Stimulated activated CD4-positive, alpha-beta T cell treated with anti-CD3 and anti-CD28 coated beads, Interleukin-15, amount 100 ng/mL, for 48 hours (primary cell): ENCODE measurements at places on chromosomes 6 and 20.

DNA sequence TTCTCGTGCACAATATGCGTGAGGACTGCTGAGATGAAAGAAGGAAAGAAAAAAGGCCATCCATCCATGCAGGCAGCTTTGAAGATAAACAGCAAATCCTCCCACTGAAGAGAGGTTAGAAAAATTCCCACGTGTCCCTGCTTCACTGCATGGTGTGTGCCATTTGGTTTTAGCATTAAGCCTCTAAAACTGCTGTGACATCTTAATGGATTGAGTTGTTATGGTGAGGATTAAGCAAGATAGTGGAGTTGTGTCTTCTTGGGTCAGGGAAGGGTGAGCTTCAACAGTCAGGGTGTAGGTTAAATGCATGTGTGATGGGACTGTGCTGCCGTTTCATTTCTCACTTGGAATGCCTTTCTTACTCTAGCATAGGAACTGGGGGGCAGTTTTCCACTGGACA lies 50.5 kb downstream of the ZNF831 start:
- no peak for DNase-seq

- DNase-seq = no peak
These were observed 637.4 kb upstream of the MARCKS start for GRCh38 chr6:113219783-113220182.

DNA sequence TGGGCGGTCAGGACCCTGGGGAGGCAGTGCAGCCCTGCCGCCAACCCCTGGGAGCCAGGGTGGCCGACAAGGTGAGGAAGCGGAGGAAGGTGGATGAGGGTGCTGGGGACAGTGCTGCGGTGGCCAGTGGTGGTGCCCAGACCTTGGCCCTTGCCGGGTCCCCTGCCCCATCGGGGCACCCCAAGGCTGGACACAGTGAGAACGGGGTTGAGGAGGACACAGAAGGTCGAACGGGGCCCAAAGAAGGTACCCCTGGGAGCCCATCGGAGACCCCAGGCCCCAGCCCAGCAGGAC lies 4.0 kb upstream of the COL9A3 start:
- DNase-seq = no peak

DNA sequence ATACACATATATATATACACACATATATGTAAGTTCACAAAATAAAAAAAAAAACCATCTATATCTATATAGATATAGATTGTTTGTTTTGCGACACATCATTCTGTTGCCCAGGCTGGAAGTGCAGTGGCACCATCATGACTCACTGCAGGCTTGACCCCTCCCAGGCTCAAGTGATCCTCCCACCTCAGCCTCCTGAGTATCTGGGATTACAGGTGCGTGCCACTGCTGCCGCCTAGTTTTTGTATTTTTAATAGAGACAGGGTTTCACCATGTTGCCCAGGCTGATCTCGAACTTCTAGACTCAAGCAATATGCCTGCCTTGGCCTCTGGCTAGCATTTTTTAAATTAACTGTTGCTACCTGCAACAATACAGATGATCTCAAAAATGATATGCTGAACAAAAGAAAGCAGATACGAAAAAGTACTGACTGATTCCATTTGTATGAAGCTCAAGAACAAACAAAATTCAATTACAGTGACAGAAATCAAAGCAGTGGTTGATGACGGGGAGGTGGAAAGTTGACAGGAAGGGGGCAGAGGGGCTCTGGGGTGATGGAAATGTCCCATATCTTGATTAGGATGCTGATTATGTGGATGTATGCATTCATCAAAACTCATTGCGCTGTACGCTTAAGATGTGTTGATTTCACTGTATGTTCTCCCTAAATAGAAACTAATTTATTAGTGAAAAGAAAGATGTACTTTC lies 49.6 kb downstream of the ATXN1 start:
- no peak for DNase-seq

- DNase-seq = no peak
These were observed 66.8 kb downstream of the TBC1D7 start for GRCh38 chr6:13261464-13261994.
